Activated CD4-positive, alpha-beta T cell treated with anti-CD3 and anti-CD28 coated beads, Interleukin-2, amount 10 ng/mL, durations not matched to agents 7 days and 5 days (primary cell): ENCODE measurements at places on chromosomes 4 and X. TPM values are rescaled to one million over a fixed set of nuclear protein-coding genes. Genes with fewer than 3 reads are reported as not detected.

DNA sequence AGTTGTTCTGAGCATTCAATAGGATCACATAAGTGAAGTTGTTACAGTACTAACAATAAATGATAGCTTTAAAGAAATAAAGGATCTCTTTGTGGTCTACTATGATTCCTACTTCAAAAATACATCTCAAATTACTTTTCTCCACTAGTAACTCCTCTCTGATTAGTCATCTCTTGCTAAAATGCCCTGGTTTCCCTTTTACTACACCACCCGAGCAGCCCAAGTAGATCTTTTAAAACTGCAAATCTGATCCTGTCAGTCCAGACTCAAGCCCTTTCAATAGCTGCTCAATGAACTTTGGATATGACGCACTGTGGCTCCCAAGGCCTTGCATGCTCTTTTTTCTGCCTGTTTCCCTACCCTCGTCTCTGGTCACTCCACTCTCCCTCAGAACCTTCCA lies 97.5 kb downstream of the MAOA start:
- DNase-seq = no peak

Gene CXorf49
- not detected for total RNA-seq

Gene SPANXA1
- total RNA-seq = not detected

Gene PGM2
- 44.2 TPM for total RNA-seq

DNA sequence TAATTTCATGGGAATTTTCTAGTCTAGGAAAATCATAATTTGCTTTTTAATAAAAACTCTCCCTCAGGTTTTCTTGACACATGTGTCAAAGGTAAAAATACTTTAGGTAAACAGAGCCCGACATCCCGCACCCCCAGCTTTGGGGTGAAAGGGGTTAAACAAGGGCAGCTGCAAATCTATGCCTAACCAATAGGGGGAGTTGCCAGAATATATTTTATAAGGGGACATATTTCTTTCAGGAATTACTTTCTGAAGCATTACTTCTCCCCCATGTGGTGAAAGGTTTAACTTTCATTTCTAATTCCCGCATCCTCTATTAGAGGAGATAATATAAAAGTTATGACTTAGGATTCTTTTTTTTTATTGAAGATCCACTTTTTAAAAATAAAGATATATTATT lies 53.9 kb upstream of the HEPH start:
- DNase-seq = no peak

GRCh38 chr4:88879991-88880390 lies 177.0 kb downstream of the FAM13A start:
- DNase-seq = no peak

- DNase-seq = no peak
Observed at GRCh38 chrX:71056867-71057266, 11.3 kb downstream of the SNX12 start.

DNA sequence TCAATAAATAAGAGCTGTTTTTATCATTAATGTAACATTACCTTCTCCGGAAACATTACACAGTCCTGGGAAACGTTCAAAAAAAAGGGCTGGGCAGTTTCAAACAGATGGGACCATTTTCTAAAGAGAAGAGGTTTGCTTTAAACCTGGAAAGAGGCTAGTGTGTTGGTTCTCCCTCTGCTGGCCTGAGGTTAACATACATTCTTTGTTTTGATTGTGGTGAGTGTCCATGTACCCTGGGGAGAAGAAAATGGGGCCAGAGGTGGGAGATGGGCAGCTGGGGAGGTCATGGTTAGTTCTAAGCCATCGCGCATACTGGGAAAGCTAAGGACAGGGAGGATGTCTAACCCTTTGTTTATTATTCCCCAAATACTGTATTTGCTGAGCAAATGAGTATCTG lies 194.7 kb downstream of the CPEB2 start:
- no peak for DNase-seq

Gene NXF2B
- not detected for total RNA-seq

GRCh38 chrX:142702749-142703148 lies 323.0 kb upstream of the SPANXN4 start:
- no peak for DNase-seq

DNA sequence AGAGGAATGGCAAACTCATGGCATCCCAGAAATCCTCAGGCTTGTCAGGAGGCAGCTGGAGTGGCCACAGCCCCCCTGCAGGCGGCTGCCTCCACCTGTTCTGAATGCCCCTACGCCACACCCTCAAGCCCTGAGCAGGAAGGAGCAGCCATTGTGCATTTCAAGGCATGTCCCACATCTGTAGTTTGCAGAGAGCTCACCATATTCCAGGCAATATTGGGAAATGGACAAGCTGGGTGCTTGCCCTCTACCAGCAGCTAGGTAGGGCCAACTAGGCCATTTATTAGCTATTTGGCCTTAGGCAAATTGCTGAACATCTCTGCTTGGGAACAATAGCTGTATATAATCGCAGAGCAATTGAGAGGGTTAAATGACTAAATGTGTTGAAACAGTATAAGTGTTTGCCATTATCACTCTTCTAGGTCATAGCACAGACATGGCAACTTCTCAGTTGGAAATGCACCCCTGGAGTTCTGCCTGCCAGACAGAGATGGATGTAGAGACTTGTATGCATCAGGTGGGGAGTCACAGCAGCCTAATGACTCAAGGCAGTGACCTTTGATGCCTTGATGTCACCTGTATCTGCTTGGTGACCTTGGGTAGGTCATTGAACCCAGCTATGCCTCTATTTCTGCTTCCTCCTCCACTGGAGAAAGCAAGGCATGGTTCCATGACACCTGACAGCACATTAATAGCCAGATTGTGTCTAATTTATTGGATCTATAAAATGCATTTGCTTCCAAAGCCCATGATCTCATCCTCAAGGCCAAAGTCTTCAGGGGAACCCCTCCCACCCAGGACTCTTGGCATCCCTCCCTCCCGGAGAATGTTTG lies 52.8 kb downstream of the FHDC1 start:
- DNase-seq = no peak

Gene RHOXF2
- not detected for total RNA-seq

GRCh38 chr4:52915191-52915590 lies 53.1 kb downstream of the RASL11B start:
- no peak for DNase-seq

DNA sequence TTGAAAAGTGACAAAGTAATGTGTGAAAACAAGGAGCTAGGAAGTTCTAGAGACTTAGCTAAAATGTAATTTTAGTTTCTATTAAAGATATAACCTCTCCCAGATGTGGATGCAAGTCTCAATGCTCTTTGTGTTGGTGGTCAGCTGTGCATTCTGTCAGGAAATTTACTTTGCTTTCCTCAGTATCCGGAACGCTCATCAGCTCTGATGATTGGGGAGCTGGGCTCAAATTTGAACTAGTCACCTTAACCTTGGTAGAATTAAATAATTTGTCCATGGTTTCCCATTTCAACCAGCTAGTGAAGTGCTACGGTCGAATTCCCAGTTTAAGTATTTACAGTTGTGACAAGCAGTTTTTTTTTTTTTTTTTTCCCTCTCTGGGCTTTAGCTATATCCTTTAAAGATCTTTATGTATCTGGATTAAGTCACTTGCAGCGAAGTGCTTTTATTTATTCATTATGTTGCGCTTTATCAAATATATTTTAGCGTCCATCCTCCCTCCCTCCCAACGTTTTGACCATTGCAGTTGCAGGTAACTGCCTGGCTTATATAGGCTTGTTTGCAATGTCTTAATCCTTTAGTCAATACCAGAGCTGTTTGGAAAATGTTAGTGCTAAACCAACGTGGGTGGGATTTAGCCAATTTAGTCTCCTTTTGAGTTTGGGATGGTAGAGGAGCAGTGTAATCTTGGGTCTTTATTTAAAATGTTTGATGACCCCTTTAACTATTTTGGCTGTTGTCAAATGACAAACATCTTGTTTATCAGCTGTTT lies 2.1 kb downstream of the OGT start:
- DNase-seq = no peak

Gene MAGEA2B
- total RNA-seq = not detected

Gene PITX2
- total RNA-seq = not detected

- no peak for DNase-seq
Observed at GRCh38 chrX:98141466-98141865, 1257.8 kb downstream of the RPA4 start.

- no peak for DNase-seq
Observed at GRCh38 chr4:25346913-25347312, 30.1 kb upstream of the ANAPC4 start.

DNA sequence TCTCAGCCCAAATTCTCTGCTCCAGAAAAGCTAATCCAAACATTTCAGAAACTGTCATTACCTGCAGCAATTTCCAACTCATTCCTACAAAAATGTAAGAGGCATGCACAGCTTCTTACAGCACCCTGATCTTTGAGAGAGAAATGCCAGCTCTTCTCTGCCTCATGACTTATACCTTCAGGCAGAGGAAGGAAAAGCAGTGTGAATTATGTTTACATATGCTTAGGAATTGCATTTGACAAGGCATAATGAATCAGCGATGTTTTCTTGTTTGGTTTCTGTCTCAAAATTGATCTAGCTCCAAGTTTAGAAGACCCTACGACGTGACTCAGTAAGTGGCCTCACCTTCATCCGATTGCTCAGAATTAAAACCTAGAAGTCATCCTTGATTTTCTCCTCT lies 21.8 kb upstream of the AGA start:
- no peak for DNase-seq

Gene C1GALT1C1
- 24.8 TPM for total RNA-seq

Gene SMIM43
- not detected for total RNA-seq

Gene ALPK1
- 17.3 TPM for total RNA-seq

GRCh38 chrX:107894038-107894437 lies 68.4 kb downstream of the MID2 start:
- DNase-seq = peak; percentile 56

DNA sequence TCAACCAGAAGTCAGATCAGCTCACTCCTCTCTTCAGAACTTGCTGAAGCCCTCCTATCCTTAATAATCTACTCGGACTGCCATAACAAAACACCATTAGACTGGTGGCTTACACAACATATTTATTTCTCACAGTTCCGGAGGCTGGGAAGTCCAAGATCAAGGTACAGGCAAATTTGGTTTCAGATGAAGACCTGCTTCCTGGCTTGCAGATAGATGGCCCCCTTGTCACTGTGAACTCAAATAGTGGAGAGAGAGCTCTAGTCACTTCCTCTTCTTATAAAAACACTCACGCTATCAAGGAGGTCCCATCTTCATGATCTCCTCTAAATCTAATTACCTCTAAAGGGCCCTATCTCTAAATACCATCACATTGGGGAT lies 125.1 kb downstream of the CAMK2D start:
- peak; percentile 39 for DNase-seq

Gene RAB39B
- 8.0 TPM for total RNA-seq

GRCh38 chrX:107505223-107505622 lies 55.8 kb downstream of the FRMPD3 start:
- DNase-seq = no peak

DNA sequence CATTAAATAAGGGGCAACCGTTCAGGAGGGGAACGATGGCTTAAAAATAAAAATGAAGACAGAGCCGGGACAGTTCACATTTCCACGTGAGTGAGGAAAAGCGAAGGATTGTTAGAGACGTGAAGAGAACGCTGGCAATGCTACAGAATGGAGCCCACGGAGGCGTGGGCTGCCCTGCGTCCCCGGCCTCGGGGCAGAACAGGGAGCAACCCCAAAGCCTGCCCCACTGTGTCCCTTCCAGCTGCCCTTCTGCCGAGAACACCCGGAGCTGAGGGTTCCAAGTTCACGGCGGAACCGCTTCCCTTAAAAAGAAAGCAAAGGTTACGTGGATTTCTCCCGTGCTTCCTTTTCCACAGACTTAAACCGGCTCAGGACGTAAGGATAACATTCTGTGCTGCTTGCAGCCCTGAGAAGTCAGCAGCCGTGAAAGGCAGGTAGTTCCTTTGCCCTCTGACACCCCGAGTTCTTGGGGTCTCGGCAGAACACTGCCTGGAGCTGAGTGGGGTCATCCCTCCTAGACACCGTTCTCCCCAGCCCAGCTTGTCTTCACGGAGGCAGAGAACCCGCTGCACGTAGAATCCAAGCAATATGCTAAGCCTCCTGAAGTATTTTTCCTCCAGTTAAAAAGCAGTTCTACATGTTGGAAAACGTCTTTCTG lies 14.2 kb downstream of the DHRSX start:
- DNase-seq = no peak

GRCh38 chr4:95439896-95440295 lies 108.9 kb downstream of the UNC5C start:
- no peak for DNase-seq

Gene ZDHHC15
- total RNA-seq = 0.04 TPM

Gene CXXC4
- not detected for total RNA-seq

Gene EGFL6
- total RNA-seq = 2.0 TPM
